ENCODE measurements at places on chromosomes 13 and 19.

GRCh38 chr13:38385153-38385891 lies 35.7 kb downstream of the UFM1 start:
- DNase-seq, result no peak

DNA sequence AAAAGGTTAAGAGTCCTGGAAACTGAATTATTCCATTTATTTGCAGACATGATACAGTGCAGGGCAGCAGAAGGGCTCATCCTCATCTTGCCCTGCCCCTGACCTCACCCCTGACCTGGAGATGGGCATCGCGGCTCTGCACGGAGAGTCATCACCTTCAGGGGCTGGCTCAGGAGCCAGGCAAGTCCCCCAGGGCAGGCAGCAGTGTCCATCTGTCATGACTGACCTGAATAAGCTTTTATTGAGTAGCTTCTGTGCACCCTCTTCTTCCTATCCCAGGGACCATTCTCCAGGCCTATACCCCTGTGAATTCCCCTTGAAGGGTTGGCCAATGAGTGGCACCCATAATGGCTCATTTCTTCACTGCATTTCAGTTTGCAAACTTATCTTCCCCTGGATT lies 484.2 kb downstream of the ZNF536 start:
- no peak for DNase-seq

DNA sequence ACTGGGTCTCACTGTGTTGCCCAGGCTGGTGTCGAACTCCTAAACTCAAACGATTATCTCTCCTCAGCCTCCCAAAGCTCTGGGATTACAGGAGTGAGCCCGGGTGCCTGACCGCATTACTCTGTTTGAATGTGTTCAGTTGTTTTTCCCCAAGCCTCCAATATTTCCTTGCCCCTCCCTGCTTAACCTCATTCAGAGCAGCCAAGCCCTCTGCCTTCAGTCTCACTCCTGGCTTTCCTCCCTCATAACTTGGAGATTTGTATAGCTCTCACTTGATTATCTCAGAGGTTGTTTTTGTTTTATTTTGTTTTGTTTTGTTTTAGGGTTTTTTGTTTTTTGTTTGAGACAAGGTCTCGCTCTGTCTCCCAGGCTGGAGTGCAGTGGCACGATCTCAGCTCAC lies 11.4 kb downstream of the EPHX3 start:
- DNase-seq, result no peak

- DNase-seq, result no peak
These were observed 9.7 kb upstream of the USE1 start for GRCh38 chr19:17205237-17206140.

GRCh38 chr13:20441056-20441455 lies 84.6 kb downstream of the CRYL1 start:
- no peak for DNase-seq

GRCh38 chr19:7678971-7679751 lies 1.5 kb upstream of the TRAPPC5 start:
- peak; percentile 49 for DNase-seq

DNA sequence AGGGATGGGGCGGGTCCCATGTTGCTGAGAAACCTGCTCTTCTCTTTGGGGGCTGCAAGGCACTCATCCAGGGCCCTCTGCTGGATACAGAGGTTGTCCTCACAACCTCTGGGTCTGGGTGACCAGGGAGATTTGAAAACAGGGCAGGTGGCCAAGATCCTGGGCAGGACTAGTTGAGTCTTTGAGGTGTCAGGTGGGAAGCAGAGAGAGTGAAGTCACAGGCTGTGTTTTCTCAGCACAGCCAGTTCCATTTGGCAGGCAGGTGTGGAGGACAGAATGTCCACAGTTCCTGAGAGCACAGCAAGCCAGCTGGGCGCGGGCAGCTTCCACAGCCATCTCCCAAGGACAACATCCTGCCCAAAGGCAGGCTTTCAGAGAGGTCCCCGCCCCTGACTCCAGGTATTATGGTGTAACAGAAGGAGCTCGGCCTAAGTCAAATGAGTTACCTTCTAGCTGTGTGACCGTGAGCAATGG lies 118.8 kb downstream of the NUFIP1 start:
- DNase-seq, result peak; percentile 6

GRCh38 chr13:99367106-99367616 lies 60.0 kb upstream of the GPR183 start:
- no peak for DNase-seq

DNA sequence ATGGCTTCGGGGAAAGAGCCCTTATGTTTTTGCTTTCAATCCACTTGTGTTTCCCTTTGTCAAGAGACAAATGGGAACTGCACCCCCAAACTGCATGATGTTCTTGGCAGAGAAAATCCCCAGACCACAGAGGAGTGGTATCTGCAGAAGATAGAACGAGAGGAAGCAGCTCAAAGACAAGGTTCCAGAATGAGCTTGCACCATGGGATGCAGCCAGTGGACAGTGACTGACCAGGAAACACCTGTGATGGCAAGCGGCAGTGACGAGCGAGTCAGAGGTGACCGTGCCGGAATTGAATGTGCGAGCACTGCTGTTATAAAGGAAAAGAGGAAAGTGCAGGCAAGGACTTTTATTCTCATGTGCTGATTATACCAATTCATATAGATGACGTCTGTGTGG lies 46.3 kb downstream of the IRS2 start:
- DNase-seq, result no peak

DNA sequence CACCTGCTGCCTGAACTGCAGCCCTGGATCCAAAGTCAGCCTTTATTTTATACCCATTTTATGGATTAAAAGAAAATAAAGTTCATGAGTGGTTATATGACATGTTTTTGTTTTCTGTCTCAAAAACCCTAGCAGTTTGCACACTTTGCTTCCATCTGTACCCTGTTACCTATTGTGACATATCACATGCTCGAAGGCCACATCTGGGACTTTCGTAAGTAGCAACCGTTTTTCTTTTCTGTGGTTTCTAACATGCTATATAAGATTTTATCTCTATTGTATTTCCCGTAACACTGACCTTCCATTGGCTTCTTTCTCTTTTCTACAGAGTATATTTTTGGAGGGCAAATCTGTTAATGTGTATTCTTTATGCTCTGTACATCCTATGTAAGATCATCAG lies 1007.2 kb downstream of the PCDH9 start:
- no peak for DNase-seq

DNA sequence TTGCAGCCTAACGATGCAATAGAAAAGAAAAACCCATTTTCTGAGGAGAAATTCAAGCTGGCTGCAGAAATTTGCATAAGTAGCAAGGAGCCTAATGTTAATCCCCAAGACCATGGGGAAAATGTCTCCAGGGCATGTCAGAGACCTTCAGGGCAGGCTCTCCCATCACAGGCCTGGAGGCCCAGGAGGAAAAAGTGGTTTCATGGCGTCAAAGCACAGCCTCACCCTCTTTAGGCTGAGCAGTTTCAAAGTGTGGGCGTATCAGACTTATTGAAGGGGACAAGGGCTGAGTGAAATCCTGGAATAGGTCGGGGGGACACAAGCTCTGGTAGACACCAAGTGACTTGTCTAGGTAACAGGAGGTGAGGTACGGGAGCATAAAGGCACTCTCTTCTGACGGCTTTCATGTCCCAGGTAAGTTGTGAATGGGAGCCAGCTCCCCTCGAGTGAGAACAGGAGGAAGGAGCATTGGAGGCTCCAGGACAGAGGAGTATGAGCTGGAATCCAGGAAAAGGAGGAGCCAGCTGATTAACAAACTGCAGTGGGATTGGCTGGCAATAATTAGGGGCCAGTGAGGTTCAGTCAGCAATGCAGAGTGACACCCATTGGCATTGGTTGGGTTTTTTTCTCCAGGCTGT lies 35.8 kb downstream of the MRPL57 start:
- DNase-seq, result no peak

- DNase-seq, result no peak
These were observed 87.4 kb upstream of the ARHGEF7 start for GRCh38 chr13:111027458-111028439.

GRCh38 chr19:39142630-39143029 lies 17.0 kb downstream of the PAK4 start:
- no peak for DNase-seq

GRCh38 chr13:59230484-59231264 lies 933.1 kb downstream of the DIAPH3 start:
- peak; percentile 16 for DNase-seq

GRCh38 chr13:29502391-29503008 lies 93.0 kb downstream of the SLC7A1 start:
- DNase-seq, result no peak

DNA sequence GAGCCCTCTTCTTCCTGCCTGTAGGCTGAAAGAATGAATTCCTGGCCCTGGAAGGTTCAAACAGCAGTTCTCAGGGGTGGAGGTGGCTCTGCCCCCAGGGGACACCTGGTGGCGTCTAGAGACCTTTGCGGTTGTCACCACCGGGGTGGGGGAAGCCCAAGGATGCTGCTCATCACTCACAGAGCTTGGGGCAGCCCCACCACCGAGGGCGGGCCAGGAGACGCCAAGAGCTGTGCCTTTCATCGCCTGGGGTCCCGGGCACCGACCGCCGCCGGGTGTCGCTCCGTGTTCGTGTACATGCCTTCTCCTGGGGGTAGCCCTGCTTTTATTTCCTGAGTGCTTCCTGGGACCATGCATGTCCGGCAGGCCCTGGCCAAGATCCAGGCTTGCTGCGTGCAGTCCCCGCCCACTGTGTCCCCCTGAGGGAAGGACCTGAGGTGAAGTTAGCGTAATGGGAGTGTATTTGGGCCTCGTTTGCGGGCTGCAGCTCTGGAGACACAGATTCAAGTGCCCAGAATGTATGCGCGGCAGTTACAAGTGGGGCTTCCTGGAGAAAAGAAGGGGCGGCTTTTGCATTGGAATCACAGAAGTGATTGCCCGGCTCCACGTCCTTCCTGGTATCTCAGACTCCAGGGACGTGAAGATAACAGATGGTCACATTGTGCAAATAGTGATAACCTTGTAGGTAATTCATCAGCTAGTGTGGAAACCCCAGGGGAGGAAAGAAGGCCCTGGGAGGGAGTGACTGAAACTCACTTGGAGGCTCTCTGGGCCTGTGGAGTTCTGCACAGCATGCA lies 7.8 kb downstream of the DOT1L start:
- peak; percentile 73 for DNase-seq

DNA sequence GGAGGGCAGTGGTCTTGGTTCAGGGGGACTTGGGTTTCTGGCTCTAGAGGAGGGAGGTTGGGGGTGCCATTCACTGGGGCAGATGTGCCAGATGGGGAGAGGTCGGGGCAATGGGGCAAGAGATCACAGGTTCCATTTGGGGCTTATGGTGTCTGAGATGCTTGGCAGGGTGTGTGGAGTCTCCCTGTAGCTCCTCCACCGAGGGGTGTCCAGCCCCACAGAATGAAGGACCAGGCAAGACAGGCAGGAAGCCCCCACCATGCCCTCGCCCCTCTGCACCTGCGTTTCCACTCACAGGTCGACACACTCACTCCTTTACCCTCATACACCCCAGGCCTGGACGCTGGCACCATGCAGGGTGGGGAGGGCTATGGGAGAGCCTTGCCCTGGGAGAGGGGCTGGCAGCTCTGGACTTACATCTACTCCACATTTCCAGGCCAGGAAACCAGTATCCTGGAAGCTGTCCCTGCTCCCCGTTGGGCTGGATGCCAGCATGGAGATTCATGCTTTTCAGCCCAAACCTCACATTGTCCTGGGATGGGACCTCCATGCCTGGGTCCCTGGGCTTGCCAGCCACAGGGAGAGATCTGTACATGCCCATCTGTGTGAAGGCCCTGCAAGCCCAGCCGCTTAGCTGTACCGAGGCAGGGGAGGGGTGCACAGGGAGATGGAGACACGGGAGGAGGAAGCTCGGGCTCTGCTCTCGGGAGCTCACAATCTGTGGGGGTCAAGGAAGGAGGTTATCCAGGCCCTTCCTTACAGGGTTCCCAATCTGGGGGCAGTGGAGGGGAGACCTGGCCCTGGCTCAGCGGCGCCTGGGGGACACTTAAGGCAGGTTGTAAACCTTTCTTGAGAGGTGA lies 77.1 kb downstream of the CHST8 start:
- no peak for DNase-seq

DNA sequence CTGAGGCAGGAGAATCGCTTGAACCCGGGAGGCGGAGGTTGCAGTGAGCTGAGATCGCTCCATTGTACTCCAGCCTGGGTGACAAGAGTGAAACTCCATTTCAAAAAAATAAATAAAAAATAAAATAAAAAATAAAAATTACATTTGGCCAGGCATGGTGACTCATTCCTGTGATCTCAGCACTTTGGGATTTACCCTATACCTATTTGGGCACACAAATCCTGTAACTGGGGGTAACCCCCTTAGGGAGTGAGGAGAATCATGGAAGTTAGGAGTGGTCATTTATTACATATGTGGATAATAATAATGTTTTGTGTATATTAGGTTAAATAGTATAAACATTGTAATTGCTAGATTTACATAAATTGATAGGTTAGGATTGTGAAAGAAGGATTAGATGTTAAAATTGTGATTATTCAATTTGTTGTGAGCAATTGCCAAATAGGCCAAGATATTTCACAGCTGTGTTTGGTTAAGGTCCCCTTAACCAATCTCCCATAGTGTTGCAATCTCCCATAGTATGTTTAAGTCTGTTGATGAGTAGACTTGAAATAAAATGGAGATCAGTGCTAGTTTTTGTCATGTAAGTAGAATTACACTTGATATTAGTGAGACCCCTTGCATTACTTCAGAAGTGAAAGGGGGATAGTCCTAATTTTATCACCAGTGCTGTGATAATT lies 30.7 kb downstream of the ZNF844 start:
- no peak for DNase-seq

GRCh38 chr19:28404472-28404871 lies 808.5 kb downstream of the UQCRFS1 start:
- peak; percentile 26 for DNase-seq

DNA sequence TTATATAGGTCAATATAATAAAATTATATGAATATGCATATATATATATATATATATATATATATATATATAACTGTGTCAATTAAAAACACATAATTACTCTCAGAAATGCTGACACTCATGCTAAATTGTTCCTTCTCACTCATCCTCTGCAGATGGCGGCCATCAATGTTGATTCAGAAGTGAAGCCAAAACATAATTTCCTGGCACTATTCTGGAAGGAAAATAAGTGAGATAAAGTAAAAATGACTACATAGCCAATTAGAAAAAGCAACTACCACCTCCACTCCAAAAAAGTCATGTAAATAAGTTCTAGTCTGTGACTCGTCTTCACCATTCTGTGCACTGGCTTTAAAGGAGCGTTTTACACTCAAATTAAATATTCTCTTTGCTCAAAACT lies 423.3 kb downstream of the EFNB2 start:
- DNase-seq, result no peak

DNA sequence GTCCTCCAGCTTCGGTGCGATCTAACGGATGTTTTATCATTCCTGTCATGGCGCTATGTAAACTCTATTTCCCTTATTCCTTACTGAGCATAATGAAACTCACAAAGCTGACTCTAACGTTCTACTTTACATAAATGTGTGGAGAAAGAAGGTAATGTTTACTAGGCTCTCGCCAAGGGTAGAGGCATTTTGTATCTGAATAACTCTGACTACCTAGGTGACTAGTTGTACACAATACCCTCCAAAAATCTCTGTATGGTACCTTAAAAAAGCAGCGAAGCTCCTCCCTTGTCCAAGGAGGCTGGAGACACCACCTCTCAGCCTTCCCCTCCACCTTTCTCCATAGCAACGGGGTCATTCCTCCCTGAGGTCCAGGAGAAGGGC lies 316 bp upstream of the ZNF530 start:
- DNase-seq, result no peak

- no peak for DNase-seq
These were observed 18.3 kb upstream of the UGGT2 start for GRCh38 chr13:96071504-96071903.

All from NCI-H345 (cell line).